ENCODE measurements at places on chromosomes 4 and X.

DNA sequence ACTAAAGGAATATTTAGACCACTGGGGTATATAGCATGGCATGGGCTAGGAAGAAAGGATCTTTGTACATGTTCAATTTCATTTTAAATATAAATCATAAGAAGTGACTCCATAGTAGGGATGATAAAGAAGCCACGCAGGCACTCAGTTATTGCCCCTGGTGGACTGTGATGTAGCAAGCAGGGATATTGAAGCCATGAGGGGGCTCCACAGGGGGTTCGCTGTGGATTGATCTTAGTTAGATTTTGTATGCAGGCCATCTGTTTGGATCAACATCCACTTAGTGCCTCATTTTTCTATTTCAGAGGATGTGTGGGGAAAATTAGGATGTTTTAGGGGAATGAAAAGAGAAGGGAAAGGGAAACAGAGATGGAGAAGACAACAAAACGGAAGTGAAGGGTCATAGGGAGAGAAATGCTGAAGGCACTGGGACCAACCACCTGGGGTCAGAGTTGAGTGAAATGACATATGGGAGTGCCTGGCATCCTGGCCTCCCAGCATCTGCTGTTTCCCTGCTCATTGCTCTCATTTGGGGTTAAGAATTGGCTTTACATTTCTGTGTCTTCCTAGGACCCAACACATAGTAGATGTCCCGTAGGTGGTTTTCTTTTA is 11.2 kb upstream of the FREM3 start:
- no peak for DNase-seq

DNA sequence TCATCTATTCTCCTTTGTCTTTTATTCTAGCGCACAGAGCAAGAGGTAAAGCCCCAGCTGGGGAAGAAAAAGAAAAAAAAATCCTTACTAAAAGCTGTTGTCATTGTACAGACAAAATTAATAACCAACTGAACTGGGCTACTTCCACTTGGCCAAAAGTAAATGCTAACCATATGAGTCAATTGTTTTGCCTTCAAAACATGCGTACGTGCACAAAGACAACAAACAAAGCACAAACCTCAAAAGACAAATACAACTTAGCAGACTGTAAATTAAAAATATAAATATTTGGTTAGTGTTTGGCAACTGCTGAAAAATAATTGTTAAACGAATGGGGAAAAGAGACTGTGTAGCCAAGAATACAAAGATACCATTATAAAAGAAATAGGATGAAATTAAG is 5.9 kb downstream of the EDA2R start:
- DNase-seq, result no peak

DNA sequence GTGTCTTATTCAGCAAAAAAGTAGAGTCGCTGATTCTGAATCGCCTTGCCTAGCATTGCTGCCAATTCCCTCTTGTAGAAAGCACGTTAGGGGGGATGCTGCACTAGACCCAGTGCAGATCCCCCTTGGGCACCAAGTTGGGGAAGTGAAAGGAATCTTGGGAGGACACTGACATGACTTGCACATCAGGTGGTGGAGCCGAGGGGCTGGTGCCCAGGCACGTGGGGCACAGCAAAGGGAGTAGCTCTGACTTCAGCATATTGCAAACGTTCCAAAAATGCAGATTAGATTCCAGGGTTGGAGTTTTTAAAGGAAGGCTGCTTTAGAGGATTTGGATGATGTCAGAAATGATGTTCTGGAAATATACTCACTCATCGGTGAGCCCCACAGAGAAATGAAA is 47.4 kb upstream of the GPM6B start:
- no peak for DNase-seq

- no peak for DNase-seq
Measured at GRCh38 chr4:110480031-110480549, 4.1 kb downstream of the ENPEP start.

Measured in activated CD4-positive, alpha-beta T cell treated with anti-CD3 and anti-CD28 coated beads, Interleukin-2, amount 50 U/mL, for 1 hour (primary cell).